Amniotic epithelial cell (primary cell): ENCODE measurements at places on chromosomes 1 and 21.

DNA sequence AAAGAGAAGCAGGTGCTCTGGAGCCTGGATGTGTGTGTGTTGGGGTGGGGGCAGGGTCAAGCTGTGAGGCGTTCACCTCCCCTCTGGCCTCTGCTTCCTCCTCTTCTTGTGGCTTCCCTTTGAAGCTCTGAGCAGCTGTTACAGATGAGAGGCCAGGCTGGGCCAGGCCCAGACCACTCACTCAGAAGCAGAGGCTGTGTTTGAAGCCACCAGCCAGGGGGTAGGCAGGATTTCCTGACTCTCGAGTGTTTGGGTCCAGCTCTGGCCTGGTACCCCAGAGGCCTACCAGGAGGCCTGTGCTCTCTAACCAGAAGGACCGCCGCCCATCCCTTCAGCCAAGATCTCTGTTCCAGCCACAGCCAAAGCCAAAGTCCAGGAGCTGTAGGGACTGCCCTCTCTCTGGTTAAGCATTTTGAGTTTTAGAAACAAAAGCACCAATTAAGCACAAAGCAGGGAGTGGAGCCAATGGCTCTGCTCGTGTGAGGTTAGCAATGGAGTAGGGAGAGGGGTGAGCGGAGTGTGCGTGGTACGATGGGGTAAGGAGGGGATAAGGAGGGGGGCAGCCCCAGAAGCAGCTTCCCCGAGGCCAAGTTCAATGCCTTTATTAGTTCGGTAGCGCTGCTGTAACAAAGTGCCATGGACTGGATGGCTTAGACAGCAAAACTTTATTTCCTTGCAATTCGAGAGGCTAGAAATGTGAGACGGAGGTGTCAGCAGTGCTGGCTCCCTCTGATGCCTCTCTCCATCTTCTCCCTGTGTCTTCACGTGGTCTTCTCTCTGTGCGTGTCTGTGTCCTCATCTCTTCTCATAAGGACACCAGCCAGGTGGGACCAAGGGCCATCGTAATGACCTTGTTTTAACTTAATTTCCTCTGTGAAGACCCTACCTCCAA lies 20.5 kb downstream of the RCSD1 start:
- DNase-seq: no peak

GRCh38 chr1:181768930-181769280 lies 285.6 kb downstream of the CACNA1E start:
- no peak for DNase-seq

DNA sequence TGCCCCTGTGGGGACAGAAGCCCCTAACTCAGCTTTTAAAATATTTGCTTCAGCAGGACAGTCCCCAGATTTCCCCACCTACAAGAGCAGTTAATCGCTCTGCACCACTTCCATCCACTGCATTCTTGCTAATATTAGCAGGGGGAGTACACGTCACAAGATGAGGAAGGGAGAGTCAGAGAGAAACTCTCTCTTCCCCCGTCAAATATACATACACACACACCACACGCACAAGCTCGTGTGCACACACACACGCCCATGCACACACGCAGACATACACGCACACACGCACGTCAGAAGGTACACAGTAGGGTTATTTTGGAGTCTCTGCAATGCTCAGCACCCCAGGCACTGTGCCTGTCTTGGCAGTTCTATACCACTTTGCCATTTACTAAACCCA lies 2.1 kb downstream of the CLCA1 start:
- DNase-seq: no peak

- no peak for DNase-seq
These were observed 26.3 kb upstream of the BCAR3 start for GRCh38 chr1:93707956-93708355.

DNA sequence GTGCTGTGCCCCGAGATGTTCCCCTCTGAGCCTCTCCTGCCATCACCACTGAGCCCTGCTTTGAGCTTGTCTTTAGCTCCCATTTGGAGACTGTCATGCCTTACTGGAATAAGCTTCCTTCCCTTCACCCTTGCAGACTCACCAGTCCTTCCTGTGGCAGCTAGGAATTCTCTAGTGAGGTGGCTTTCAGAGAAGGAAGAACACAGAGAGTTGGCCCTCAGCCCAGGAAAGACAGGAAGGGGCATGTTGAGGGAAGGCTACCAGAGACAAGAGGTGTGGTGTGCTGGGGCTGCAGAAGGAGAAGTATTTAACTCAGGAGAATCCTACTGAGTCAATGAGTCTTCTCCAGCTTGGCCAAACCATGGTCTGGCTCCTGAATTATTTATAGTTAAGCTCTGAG lies 76.3 kb downstream of the UCK2 start:
- DNase-seq: no peak

- DNase-seq: no peak
These were observed 132.3 kb upstream of the WNT4 start for GRCh38 chr1:22275167-22275566.
